ENCODE measurements at places on chromosomes 16 and 17.

DNA sequence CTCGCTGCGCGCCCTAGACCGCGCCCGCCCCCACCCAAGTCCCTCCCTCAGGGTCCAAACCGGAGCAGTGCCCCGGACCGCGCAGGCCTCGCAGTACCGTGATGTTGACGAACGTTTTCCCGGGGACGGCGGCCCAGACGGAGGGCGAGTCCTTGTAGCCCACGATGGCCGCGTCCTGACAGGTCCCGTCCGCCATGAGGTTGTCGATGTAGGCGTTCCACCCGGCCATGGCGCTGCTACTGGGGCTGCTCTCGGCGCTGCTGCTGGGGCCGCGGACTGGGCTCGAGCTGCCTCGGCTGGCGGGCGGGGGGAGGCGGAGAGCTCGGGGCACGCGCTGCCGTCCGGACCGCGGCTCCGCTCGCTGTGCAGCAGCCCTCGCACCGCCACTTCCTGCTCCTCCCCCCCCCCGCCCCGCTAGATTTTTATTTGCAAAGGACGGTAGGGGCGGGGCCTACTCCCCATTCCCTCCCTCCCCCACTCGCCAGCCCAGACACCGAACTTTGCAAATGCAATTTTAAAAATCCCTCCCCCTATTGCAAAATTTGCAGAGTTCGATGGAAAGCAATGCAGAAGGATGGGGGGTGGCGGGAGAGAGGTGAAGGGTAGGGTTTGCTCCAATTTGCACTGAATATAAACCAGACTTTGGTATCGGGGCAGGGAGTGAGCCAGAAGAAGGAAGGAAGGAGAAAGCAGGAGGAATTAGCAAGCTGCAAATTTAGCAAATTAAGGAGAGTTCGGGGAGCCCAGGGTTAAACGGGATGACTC lies at the start of gene PFN1:
Gene PFN1, minus strand, starts transcription at position 365 of the 765 bp plus-strand sequence. Its CDS starts 136 bp downstream, at position 229.
- peak; percentile 91 for DNase-seq

- no peak for DNase-seq
Measured at GRCh38 chr16:88624977-88625576, 13.3 kb upstream of the IL17C start.

GRCh38 chr16:85969159-85969558 lies 70.2 kb downstream of the IRF8 start:
- peak; percentile 6 for DNase-seq

DNA sequence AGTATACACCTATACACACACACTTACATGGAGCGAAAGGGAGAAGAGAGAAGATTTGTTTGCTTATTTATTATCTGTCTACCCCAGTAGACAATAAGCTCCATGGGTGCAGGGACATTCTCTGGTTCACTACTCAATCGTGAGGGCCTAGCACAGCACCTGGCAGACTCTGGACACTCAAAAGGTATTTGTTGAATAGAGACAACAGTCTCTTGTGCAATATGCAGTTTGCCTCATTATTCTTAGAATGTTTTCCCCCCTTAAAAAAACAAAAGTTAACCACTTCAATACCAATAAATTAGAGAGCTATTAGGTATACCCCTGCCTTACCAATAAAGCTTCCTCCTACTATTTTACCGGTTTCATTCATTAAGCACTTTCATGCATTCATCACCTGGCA lies 2.0 kb downstream of the AKAP10 start:
- DNase-seq: no peak

GRCh38 chr17:79072544-79072943 lies 2.1 kb upstream of the ENGASE start:
- DNase-seq: no peak

DNA sequence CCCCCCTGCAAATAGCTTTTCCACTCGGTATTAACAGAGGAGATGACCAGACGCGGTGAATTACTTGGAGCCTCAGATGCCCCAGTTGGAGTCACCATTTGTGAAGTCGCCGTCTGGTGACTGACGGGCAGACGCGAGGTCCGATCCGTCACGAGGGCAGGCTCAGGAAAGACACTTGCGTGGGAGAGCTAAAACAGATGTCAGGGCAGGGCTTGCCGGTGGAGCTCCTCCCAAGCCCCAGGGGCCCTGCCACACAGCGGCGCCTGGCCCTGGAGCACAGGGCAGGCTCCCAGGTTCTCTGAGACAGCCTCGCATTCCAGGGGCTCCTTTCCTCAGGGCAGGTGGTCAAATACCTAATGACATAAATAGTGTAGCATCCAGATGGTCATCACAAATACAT lies 348.3 kb downstream of the C16orf95 start:
- no peak for DNase-seq

GRCh38 chr16:10992797-10993196 lies 48.4 kb downstream of the CLEC16A start:
- DNase-seq: peak; percentile 82

GRCh38 chr16:24728891-24729242 lies 584 bp upstream of the TNRC6A start:
- no peak for DNase-seq

DNA sequence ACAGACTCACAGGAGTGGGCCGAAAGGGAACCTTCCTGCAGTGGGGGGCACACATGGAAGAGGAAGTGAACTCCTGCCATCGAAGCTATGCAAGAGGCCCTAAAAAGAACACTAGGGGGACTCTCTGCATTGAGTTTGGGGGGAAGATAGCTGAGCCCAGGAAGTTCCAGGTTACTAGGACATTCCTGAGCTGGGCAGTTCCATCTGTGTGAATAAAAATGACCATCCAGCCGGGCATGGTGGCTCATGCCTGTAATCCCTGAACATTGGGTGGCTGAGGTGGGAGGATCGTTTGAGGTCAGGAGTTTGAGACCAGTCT lies 211.8 kb downstream of the ZNF423 start:
- peak; percentile 74 for DNase-seq

DNA sequence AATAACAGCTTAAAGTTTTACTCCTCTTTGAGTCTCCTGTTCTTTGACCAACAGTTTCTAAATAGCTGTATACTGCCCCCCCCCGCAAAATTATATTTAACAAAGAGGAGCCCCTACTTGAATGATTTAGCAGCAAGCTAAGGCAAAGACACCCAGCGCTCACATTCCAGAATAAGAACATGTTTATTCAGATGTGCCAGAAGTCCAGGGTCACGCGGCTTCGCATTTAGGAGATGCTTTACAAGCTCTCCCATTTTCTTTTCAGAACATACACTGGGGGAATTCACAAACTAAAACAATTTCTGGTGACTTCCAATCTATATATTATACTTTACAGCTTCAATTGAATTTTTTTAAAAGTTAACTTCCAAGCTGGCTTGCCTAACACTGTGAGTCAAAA lies 5.3 kb downstream of the PLD6 start:
- no peak for DNase-seq

DNA sequence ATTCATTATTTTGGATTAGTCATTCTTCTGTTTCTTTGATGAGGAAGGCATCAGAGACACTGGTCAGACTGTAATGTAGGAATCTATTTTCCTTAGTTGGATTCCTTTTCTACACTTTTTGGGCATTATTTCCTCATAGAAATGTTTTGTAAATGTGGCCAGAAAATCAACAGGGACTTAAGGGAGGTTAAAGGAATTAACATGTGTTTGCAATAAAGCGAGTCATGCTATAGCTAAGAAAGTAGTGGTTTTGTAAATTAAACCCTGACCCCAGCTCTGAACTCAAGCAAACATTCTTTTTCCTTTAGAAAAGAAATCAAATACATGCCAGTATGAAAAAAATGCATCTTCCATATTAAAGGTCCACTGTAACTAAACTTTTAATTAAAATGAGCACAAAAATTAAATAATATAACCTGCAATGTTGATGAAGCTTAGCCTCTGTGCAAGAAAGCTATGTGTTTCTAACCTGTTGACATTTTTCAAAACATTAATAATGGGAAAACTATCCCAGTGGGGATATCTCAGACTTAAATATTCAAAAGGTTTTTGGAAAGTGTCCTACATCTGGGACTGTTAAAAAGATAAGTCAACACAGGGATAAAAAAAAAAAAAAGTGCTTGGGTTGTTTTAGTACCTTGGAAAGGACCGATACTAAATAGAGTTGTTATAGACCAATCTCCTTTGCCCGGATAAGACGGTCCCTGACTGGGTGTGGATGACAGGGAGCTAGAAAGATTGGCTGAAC lies 428.0 kb downstream of the CA10 start:
- peak; percentile 15 for DNase-seq

DNA sequence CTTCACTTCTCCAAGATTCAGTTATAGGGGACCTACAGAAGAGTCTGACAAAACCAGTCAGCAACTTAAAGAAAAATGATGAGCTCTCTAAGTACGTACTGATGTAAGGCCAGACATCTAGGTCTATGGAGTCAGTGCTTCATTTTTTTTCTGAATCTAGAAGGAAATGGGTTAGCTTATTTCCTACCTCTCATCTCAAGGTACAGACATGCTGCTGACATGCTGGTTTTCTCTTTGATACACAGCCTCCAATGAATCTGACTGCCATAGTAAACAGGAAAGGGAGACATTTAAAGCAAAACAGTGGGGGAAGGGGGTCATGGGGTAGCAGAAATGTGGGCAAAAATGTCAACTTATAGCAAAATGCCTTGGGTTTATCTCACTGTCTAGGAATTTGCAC lies 16.4 kb downstream of the CDR2 start:
- peak; percentile 37 for DNase-seq

GRCh38 chr17:35189291-35189690 lies 4.9 kb downstream of the SLC35G3 start:
- DNase-seq: peak; percentile 22
